ENCODE measurements at places on chromosomes 16 and 17.

GRCh38 chr16:84692451-84693214, 7.2 kb upstream of the USP10 start:
- no peak for DNase-seq

- no peak for DNase-seq
These were observed 1.2 kb downstream of the B9D1 start for GRCh38 chr17:19361326-19361725.

DNA sequence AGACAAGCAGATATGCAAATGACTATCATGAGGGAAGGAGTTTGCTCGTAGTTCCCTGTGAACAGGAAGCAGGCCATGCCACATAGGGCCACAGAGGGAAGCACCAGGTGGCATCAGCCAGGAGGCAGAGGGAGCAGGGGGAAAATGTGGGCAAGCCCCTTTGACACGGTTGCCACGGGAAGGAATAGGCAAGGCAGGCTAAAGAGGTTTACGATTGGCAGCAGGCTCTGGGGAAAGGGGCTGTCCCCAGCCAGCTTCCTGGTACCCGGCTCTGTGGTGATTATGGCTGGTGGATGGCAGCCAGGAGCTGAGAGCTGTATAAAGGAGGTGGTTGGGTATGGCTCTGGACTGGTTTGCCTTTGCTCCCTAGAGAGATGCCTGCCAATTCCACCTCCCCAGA, 848 bp downstream of the CES3 start:
- DNase-seq, result no peak

DNA sequence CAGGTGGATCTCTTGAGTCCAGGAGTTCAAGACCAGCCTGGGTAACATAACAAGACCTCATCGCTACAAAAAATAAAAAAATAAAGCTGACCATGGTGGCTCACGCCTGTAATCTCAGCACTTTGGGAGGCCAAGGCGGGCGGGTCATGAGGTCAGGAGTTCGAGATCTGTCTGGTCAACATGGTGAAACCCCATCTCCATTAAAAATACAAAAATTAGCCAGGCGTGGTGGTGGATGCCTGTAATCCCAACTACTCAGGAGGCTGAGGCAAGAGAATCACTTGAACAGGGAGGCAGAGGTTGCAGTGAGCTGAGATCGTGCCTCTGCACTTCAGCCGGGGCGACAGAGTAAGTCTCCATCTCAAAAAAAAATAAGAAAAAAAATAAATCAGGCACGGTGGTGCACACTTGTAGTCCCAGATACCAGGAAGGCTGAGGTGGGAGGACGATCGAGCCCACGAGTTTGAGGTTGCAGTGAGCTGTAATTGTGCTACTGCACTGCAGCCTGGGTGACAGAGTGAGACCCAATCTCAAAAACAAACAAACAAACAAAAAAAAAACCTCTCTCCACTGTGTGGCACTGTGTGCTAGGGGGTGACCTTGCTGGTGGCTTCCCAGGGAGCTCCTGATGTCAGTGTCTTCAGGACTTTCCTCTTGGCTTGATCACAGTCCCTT, 19.8 kb upstream of the MAPK3 start:
- no peak for DNase-seq

DNA sequence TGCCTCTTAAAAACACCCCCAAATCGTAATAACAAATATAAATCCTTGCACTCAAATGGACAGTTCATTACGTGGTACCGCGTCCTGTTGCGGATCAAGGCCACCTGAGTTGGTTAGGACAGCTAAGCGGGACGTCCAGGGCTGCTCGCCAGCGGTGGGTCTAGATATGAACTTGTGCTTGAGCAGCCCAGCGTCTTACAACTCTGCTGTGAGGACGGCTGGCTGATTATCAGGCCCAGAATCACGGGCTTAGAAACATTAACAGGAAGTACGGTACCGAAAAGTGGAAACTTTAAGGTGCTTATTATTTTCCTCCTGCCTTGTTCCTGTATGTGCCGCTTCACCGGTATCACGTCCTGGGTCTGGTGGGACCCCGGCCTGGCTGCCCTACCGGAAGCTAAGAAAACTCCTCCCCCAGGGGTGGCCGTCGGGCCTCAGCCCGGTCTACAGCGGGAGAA, 832 bp upstream of the SRRM2 start:
- no peak for DNase-seq
